ENCODE measurements at places on chromosomes 3 and 15.

DNA sequence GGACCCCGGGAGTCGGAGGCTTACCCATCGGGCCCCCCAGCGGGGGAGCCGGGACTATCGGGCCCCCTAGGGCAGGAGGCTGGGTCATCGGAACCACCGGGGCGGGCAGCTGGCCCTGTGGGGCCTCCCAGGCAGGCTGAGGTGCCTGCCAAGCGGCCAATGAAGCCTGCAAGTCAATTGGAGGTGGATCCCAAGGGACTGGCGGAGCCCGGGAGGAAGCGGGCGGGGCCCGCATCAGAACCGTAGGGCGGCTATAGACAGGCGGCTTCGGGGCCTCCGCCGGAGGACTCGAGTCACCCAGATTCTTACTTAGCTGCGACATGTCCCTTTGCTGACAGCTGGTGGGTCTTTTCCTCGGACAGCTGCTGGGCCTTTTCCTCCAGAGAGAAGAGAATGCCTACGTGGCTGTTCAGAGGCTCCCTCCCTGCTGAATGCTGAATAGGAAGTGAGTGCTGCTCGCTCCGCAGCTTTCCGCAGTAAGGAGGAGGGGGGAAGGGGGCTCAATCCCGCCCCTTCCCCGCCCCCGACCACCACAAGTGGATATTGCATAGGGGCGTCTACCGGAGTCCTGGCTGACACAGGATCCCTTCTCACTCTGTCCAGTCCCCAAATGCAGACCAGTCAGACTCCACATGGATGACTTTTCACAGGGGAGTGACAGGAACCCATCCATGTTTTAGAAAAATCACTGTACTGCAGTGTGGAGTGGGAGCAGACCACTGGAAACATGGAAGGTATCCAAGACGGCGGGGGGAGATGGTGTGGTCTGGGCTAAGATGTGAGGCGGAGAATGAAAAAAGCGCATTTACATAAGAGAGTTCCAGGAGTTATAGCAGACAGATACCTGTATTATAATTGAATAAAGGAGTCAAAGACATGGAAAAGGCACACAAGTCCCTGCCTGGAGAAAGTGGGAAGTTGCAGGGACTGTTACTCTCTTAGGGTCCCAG lies at the start of gene MAGEL2:
Gene MAGEL2 (minus strand): TSS at position 447 of the 950 bp plus-strand sequence. CDS start 125 bp downstream, at position 322.
- no peak for DNase-seq

GRCh38 chr15:70327856-70328678 lies 230.3 kb upstream of the TLE3 start:
- DNase-seq: no peak

DNA sequence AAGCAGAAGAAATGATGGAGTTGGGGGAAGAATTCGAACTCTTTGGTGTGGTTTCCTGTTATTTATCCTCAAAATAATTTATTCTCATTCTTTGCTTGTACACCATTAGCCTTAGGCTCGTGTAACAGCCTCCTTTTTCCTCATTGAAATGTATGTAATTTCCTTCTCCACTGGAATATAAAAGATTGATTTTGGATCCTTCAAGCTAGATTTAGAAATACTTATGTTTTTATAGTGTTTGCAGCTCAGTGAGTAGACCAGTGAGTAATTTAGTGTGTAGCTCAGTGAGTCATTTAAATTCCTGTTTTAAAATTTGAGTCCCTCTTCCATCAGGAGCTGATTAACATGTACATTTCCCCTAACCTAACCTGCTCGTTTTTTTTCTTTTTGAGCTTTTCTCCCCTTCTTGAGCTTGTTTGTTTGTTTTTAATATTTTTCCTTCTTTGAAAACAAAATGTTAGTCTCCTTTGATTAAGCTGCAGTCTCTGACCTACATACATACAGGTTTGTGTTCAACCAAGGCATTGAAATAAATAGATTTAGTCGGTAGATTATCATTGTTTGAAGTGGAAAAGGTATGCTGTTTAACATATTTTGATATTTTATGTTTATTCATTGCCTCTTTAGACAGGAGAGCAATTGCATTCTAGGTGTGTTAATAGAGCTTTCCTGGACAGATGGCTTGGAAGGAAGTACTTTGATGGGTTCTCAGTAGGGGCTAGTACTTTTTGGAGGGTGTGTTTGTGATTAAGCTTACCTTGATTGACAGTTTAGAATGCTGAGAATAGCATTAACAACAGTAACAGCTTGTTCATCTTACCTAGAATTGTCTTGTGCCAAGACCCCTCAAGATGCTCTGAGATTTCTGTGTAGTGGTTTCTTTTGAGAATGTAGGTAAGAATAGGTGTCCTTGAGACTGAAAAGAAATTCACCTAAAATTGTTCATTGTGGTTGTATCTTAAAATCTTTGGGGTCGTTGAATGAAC lies 5.9 kb downstream of the USP3 start:
- peak; percentile 49 for DNase-seq

- DNase-seq: no peak
Observed at GRCh38 chr15:34841262-34841725, 45.9 kb upstream of the ACTC1 start.

GRCh38 chr15:80768158-80768557 lies 11.0 kb upstream of the CEMIP start:
- no peak for DNase-seq

GRCh38 chr3:37730825-37731224 lies 130.9 kb upstream of the CTDSPL start:
- no peak for DNase-seq
